Bone marrow (tissue), 2 donors: ENCODE measurements at places on chromosomes 16 and 17.

GRCh38 chr17:8126491-8127066, 2.7 kb upstream of the HES7 start:
- peak; percentile 25 for DNase-seq

DNA sequence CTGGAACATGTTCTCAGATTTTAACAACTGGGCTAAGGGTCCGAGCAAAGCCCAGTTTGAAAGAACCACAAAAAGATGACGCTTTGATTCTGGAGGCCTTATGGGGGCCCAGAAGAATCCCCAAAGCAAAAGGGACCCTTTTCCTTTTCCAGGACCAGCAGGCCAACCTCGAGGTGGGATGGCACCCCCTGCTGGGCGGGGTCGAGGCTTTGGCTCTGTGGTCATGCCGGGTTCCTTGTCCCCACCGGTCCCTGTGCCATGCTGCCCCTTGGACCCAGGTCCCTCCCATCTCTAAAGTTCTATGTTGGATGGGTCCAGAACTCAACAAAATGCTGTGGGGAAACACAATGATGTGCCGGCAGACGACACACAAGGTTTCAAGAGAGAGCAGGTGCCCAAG, 30.9 kb downstream of the TMEM204 start:
- no peak for DNase-seq

- DNase-seq = no peak
Observed at GRCh38 chr17:30064738-30065137, 51.9 kb upstream of the NSRP1 start.

DNA sequence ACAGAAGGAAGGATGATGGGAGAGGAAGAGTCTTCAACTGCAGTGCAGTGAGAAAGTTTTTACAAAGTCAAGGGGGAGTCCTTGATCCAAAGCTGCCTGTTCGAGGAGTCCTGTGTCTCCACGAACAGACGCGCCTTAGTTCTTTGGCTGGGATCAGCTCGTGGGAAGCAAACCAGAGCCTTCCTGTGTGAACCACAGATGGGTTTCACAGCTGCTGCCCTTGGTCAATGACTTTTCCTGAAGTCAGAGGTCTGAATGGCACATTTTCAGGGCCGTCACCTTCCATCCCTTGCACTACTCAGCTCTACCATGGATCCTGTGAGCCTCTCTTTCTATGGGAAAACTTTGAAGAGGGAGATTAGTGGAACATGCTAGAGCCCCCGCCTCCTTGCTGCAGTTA, 4.2 kb upstream of the SBK1 start:
- DNase-seq = no peak

DNA sequence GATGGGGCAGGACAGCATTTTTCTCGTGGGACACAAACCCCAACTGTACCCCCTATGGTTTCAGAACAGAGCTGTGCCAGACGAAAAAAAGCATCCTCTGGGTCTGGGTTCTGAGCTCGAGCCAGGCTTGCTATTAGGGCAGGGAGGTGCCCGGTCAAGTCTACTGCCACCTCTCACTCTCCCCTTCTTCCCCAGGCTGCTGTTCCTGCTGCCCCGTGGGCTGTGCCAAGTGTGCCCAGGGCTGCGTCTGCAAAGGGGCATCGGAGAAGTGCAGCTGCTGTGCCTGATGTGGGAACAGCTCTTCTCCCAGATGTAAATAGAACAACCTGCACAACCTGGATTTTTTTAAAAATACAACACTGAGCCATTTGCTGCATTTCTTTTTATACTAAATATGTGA, 1.1 kb downstream of the MT1E start:
- DNase-seq = no peak

GRCh38 chr17:7484919-7485377, 782 bp downstream of the POLR2A start:
- no peak for DNase-seq

- DNase-seq = no peak
Observed at GRCh38 chr16:86229866-86230656, 280.3 kb upstream of the FOXF1 start.

DNA sequence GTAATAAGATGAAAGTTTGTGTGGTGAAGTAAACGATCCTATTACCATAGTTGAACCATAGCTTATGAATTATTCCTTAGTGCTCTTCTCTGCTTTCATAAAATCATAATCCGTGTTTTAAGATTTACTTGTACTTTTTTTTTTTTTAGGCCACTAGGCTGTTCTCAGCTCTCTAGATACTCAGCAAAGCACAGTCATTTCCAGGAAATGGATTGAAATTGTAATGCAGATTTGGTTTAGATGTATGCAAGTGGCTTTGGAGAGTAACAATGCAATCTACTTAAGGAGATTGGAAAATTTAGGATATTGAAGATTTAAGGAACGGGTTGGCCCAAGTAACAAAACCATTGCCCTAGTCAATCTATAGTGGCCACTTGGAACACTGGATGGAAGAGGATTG, 125.1 kb downstream of the PITPNC1 start:
- no peak for DNase-seq

GRCh38 chr17:39943702-39944392, 16.3 kb downstream of the LRRC3C start:
- DNase-seq = no peak

DNA sequence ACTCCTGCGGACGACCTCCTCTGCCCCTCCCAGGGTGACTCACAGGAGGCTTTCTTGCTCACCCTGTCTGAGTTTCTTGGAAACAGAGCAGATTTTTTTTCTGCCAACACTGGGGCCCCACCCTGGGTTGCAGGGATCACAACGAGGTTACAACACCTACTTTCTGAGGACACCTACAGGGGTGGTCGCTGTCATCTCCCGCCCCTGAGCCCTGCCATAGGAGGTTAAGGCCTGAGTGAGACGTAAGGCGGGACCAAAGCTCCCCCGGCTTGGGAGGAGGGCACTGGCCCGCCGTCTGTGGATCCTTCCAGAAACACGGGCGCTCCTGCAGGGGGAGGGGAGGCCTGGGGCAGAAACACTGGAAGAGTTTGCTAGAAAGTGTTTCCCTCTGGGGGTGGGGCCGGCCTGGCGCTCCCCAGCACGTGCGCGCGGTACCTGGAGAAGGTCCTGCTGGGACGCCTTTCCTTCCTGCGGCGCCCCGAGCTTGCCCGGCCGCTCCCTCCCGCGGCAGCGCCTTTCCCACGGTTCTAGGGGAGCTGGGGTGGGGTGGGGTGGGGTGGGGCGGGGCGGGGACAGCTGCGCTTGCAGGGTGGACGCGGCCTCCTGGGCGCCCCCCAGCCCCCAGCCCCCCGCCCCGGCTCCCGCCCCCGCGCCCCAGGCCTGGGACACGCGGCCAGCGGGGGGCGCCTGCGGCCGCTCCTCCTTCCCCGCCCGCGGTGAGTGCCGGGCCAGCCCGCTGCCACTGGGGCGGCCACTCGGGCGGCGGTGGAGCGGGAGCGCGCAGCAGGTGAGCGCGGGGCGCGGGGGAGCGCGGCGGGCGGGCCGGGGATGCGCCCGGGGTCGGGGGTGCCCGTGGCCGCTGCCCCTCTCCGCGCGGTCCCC, 20.7 kb upstream of the ADCY7 start:
- DNase-seq = peak; percentile 50
